Neural crest cell (in vitro differentiated cells): ENCODE measurements at places on chromosomes 12 and 14. TPM values are rescaled to one million over a fixed set of nuclear protein-coding genes. Genes with fewer than 3 reads are reported as not detected.

GRCh38 chr14:43204816-43205215, 1302.3 kb downstream of the FSCB start:
- no peak for DNase-seq

GRCh38 chr12:21918456-21918855, 22.8 kb downstream of the ABCC9 start:
- DNase-seq = no peak

GRCh38 chr14:68894802-68895703, 84.0 kb downstream of the ACTN1 start:
- no peak for DNase-seq

NEUROD4 gene
- total RNA-seq = 6.9 and 7.3 TPM in 2 replicates

LTBP2 gene
- total RNA-seq = 0.93 and 1.3 TPM in 2 replicates

- DNase-seq = no peak
These were observed at the start of gene DCAF5 for GRCh38 chr14:69152902-69153151. Gene DCAF5 (minus strand): TSS chr14:69153119. CDS start chr14:69152978, 141 bp downstream.

- no peak for DNase-seq
These were observed 23.4 kb downstream of the MARK3 start for GRCh38 chr14:103408491-103409155.

MYF6 gene
- not detected in 2 replicates for total RNA-seq

KMT2D gene
- total RNA-seq = 99.8 and 107 TPM in 2 replicates

GRCh38 chr12:12035229-12035628, 35.5 kb upstream of the BCL2L14 start:
- DNase-seq = no peak

NUP107 gene
- total RNA-seq = 128 and 136 TPM in 2 replicates

SOX5 gene
- 86.6 and 86.8 TPM in 2 replicates for total RNA-seq

GPR162 gene
- 16.4 and 17.4 TPM in 2 replicates for total RNA-seq

GRCh38 chr12:105864901-105865300, 273.9 kb downstream of the NUAK1 start:
- DNase-seq = no peak

SYNDIG1L gene
- total RNA-seq = not detected in 2 replicates

OR11H12 gene
- not detected in 2 replicates for total RNA-seq

DNA sequence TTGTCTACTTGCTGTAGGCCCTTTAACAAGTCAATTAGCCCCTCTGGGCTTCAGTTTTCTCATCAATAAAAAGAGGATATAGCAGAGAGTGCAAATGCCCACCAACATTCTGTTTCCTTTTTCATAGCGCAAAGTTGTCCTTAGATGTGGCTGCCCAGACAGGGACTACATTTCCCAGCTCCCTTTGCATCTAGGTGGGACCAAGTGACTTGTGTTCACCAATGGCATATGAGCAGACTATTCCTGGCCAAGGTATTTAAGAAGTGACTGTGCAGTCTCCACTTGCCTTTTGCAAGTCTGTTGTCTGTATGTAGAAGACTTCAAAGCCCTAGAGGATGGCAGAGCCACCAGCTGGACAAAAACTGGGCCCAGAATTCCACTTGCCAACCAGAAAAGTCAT, 59.7 kb downstream of the DAO start:
- DNase-seq = no peak

HOXC12 gene
- not detected in 2 replicates for total RNA-seq

- DNase-seq = no peak
These were observed 49.1 kb upstream of the RIMBP2 start for GRCh38 chr12:130765186-130765659.

CLEC9A gene
- total RNA-seq = not detected in 2 replicates

- no peak for DNase-seq
These were observed 19.0 kb downstream of the AP5M1 start for GRCh38 chr14:57287745-57288144.

CNTN1 gene
- total RNA-seq = 0.77 and 1.0 TPM in 2 replicates

DNA sequence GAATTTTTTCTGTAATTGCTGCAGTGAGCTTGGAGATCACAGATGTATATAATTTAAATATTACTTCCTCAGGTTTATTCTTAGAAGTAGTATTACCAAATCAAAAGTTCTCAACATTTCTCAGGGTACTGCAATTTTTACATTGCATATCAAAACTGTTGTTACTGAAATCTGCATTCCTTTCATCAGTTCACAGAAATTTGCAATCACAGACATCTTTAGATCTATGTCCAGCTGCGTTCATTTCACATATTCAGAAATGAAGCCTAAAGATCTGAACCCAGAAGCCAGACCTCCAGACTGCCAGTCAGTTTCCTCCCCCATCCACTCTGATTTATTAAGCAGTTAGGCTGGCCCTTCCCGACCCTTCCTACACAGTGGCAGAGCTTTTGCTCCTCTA, 18.2 kb upstream of the IFT81 start:
- no peak for DNase-seq

DNA sequence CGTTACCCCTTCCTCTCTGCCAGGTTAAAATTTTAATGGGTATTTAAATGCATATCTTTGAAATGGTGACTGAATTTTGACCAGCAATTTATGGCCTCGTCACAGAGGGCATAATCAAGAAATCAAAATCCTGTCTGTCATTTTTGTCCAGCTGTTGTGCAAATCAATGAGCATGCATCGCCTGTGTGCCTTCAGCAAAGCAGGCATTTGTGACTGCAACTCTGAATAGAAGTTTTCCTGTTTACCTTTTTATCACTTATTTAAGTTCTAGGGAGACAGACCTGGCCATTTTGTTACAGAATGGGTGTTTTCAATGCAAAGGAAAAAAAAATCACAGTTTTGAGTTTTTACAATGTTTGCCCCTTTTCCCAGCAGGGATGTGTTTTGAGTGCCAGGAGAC, 107.4 kb downstream of the PPM1A start:
- no peak for DNase-seq

- DNase-seq = no peak
These were observed 345.0 kb downstream of the LRIG3 start for GRCh38 chr12:58575256-58575655.

SIX6 gene
- total RNA-seq = not detected in 2 replicates

CD69 gene
- total RNA-seq = not detected in 2 replicates

FAM186B gene
- total RNA-seq = 0.28 TPM in 1 of 2 replicates, not detected in the other

SLC7A8 gene
- total RNA-seq = 6.6 and 9.4 TPM in 2 replicates

DNA sequence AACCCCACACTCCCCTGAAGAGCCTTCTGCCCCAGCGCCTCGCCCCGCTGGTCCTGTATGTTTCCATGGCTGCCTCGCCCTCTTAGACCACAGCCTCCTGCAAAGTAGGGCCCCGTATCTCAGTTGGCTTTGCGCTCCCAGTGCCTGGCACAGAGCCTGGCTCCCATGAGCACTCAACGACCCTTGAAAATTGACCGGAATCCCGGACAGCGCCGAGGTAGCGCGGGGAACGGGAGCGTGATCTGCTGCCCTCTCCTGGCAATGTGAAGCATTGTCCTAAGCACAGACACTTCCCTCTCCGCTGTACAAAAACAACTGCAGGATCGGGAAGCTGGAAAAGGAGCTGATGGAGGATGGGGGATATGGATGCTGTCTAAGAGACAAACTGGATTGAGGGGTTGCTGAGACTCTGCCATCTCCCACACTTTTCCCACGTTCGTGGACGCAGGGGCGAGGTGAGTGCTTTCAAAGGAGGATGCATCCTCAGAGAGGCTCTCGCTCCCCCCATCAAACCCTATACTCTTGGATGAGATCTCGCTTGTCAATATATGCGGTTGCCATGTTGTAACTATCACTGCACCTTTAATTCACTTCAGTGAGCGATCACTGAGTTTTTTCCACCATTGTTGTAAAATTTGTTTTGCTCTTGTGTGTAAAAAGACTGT, 10.7 kb upstream of the FKBP4 start:
- DNase-seq = peak; percentile 69

CCND2 gene
- 186 TPM in 2 replicates for total RNA-seq
